Muscle of leg (tissue), 16 donors: ENCODE measurements at places on chromosomes 2 and 18.

GRCh38 chr2:158131919-158132566 is 30.4 kb downstream of the UPP2 start:
- DNase-seq, result no peak

DNA sequence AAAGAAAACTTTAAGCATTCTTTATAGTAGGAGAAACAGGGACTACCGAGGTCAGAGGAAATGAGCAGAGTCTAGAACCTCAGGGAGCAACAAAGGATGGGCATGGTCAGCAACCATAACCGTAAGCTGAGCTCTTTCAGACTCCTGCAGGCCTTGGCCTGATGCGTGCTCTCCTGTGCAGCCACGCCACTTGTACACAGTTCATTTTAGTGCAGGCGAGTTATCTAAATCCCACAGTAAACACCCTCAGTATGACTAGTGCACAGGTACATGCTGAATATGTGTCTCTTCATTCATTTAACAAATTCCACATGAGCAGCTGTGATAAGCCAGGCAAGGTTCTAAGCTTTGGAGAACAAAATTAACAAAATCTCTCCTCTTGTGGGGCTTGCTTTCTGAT is 401.2 kb upstream of the RAB12 start:
- no peak for DNase-seq

GRCh38 chr2:237012004-237012403 is 73.7 kb upstream of the COPS8 start:
- DNase-seq, result no peak

GRCh38 chr18:13577091-13577697 is 149.2 kb downstream of the FAM210A start:
- DNase-seq, result peak; percentile 39

DNA sequence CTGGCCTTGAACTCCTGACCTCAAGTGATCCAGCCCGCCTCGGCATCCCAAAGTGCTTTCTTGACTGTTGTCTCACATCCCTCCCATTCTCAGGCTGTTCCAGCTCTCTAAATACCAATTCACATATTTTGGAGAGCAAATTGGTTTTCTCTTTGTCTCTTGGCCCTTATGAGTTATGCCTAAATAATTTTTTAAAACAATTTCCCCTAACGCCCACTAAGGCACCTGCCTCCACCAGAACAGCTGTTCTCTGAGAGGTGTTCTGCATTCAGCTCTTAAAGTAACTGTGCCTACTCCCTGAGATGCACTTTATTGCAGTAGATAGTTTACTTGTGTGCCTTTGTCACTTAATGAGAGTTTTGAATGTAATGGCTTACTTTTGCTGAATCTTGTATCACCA is 6.9 kb downstream of the CCDC195 start:
- DNase-seq, result no peak

- DNase-seq, result no peak
These were observed 113.6 kb upstream of the COL5A2 start for GRCh38 chr2:189293164-189293563.

DNA sequence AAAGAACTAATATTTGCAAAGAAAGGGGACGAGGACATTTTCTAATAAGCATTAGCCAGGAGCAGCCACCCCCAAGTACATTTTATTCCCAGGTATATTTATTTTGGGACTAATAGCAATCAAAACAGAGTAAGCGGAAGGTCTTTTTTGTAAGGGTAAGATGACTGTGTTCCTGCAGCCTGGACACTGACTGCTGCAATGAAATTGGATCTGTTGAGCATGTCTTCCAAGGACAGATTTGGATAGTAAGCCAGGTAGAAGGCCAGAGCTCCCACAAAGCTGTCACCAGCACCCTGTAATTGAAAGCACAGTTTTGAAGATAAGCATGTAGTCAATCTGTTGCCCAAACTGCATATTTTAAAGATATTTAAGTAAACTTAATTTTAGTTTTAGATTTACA is 10.0 kb downstream of the MRPL33 start:
- no peak for DNase-seq

GRCh38 chr2:174219321-174219720 is 29.0 kb downstream of the OLA1 start:
- no peak for DNase-seq

- DNase-seq, result no peak
These were observed 1261.7 kb downstream of the DSC3 start for GRCh38 chr18:29780816-29781215.
